Endodermal cell (in vitro differentiated cells): ENCODE measurements at places on chromosomes 7 and 10.

DNA sequence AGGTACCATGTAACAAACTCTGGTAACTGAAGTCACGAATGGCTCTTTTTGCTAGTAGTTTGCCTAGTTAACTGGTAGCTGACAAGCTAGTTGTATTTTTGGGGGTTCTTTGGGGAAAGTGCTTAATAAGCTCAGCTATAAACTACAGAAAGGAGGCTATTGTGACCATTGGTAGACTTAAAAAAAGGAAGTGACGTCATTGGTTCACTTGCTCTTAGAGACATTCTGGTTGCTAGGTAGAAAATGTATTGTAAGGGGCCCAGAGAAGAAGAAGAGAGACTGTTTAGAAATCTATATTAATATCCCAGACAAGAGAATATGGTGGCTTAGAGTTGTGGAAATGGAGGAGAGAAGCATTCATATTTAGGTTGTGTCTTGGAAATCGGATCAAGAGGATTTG, 103.0 kb downstream of the NXPH1 start:
- DNase-seq: no peak

- no peak for DNase-seq
Measured at GRCh38 chr7:140179339-140179738, 2.6 kb upstream of the KDM7A start.

- no peak for DNase-seq
Measured at GRCh38 chr10:10138685-10139084, 879.0 kb upstream of the CELF2 start.

GRCh38 chr7:38375453-38375852, 102.0 kb upstream of the TARP start:
- no peak for DNase-seq

- DNase-seq: peak; percentile 57
Measured at GRCh38 chr7:2644562-2645273, 12.9 kb downstream of the TTYH3 start.

- DNase-seq: no peak
Measured at GRCh38 chr7:121428855-121429489, 32.9 kb upstream of the FAM3C start.

DNA sequence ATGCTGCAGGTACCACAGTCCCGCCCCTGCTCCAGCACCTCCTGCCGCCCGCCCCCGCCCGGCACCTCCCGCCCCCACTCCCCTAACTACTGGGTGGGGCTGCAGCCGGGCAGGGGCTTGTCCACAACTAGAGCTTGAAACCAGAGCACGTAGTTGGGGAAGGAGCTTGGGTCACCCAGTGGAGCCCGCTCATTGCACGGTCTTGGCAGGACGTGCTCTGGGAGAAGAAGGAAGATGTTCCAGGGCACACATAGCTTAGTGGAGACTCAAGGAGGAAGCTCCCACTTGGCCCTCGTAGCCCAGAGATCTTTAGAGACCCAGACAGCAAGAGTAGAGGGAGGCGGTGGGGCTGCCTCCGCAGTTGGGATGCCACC, 692 bp downstream of the IGFBP1 start:
- DNase-seq: no peak

DNA sequence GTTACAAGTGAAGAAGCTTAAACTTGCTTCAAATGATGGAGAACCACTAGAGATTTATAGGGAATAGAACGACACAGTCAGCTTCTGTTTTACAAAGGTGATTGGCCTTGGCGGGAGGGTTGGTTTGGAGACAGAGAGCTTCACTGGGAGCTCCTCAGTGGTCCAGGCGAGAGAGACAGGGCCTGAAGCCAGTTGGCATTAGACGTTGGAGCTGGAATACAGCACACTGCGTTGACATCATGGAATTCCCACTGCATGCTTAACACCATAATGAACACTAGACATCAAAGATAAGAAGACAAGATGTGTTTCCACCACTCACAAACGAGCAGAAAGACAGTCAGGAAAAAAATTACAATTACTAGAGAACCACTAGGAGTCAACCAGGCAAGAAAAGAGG, 67.8 kb downstream of the TBXAS1 start:
- no peak for DNase-seq

DNA sequence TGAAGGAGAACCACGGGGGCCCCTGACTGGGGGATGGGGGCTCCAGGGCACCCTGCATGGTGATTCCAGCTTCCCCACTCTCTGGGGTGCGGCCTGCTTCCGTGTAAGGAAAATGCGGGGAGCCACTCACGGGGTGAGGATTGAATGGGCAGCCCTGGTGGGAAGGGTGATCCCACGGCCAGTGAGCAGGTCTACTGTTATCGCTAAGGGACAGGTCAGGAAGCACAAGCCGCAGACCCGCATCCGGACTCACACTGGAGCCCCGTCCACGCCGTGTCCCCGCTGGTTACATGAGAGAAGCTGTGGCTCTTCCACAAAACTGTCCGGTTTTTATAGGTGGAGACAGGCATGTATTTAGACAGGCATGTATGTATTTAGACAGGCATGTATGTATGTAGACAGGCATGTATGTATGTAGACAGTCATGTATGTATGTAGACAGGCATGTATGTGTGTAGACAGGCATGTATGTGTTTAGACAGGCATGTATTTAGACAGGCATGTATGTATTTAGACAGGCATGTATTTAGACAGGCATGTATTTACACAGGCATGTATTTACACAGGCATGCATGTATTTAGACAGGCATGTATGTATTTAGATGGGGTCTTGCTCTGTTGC, 5.7 kb downstream of the PSMG3 start:
- no peak for DNase-seq

GRCh38 chr10:122359621-122360020, 14.9 kb upstream of the PLEKHA1 start:
- no peak for DNase-seq
